ENCODE measurements at places on chromosomes 11 and 22. TPM values are rescaled to one million over a fixed set of nuclear protein-coding genes. Genes with fewer than 3 reads are reported as not detected.

- no peaks in the 10 kb centered on the region for H3K27me3 ChIP-seq
- DNase-seq, result no peak
- no peaks in the 10 kb centered on the region for H3K36me3 ChIP-seq
These were observed 101.9 kb downstream of the CTTN start for GRCh38 chr11:70500076-70500847.

DNA sequence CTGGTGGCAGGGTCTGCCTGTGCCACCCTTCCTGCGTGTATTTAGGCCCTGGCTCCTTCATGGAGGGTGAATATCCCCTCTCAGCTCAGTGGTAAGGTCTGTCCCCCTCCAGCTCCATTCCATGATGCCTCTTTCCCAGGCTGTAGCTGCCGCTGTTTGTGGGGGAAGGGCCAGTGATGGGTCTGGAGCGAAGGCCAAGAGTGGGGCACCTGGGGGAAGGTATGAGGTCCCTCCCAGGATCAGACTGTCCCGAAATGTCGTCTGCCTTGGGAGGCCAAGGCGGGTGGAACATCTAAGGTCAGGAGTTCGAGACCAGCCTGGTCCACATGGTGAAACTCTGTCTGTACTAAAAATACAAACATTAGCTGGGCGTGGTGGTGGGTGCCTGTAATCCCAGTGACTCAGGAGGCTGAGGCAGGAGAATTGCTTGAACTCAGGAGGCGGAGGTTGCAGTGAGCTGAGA is 1.1 kb downstream of the CD151 start:
- no peaks in the 10 kb centered on the region for H3K4me1 ChIP-seq
- no peak for DNase-seq
- H3K27ac ChIP-seq, result peak overlapping the region; percentile 81
- no peaks in the 10 kb centered on the region for H3K36me3 ChIP-seq
- peaks cover 18% of the 10 kb centered on the region for H3K27me3 ChIP-seq

The UPK3A gene
- not detected for total RNA-seq

The TNNI2 gene
- total RNA-seq, result not detected

All from uterus (tissue), 4 donors.